ENCODE measurements at places on chromosomes 11 and 22.

- DNase-seq = no peak
Measured at GRCh38 chr22:39722501-39722900, 151.9 kb downstream of the CACNA1I start.

GRCh38 chr11:269146-269890, 8.9 kb upstream of the NLRP6 start:
- no peak for DNase-seq

DNA sequence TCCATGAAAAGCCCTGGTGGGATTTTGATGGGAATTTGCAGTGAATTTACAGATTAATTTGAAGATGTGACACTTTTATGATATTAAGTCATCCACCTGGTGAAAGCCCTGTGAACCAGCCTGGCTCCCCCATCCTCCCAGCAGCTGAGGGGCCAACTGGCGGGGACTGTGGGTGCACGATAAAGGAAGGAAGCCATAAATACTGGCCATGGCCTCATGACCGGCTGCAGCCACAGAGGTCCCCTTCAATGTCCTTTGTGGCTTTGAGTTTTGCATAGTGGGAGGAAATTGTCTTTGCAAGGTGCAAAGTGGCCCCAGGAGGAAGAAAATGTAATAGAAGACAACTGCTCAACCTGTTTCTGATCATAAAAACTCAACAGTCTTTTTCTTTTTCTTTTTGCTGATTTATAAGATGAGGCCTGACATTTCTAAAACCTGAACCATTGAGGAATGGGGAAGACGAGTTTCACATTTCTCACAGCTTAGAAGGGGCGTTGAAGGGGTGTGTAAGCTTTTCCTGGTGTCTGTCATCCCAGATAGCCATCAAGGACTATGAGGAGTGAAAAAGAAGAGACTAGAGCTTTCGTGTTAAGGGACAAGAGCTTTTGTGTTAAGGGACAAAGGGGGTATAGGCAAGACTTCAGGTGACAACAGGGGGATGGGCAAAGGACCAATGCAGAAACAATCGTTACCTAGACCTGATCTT, 6.3 kb upstream of the NDUFV1 start:
- no peak for DNase-seq

DNA sequence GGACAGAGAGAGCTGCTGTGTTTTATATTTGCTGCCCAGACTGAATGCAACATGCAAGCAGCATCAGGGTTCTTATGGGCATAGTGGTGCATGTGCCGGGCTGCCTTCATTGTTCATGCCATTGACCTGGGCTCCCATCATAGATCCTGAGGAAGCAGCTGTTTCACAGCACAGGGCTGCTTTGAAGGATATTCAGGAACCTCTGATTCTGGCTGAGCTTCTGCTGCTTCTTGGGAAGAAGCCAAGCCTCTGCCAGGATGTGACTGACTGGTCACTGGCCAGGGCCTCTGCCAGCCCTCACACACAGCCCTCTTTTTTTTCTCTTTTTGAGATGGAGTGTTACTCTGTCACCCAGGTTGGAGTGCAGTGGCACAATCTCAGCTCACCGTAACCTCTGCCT, 43.3 kb downstream of the CYB5R2 start:
- no peak for DNase-seq

- no peak for DNase-seq
Measured at GRCh38 chr11:110147962-110148709, 54.9 kb downstream of the ZC3H12C start.

DNA sequence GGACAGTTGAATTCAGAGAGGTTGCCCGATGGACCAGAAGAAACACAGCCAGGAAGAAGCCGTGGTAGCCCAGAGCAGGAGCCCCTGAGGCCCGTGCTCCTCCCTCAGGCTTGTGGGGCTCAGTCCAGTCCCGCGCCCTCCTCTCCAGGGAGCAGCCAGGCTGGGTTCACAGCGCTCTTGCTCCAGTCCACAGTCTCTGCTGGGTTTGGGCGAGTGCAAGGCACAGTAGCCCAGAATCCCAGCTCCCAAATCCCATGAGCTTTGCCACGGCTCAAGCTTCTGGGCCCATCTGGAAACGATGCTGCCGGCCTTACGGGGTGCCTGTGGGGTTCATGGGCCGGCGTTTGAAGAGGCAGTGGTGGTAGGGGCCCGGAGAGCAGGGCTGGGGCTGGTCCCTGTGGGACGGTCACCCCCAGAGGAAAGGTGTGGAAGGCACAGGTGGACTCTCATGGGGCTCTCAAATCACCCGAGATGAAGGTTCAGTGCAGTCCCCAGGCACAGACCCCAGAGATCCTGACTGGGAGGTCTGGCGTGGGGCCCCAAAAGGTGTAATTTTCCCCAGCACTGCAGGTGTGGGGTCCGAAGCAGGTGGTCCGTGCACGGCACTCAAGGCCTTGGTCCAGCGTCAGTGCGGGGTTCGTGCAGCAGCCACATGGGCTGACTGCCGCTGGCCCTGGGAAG, 30.6 kb upstream of the ATXN10 start:
- DNase-seq = no peak

GRCh38 chr11:116072133-116072532, 567.9 kb upstream of the CADM1 start:
- DNase-seq = no peak

DNA sequence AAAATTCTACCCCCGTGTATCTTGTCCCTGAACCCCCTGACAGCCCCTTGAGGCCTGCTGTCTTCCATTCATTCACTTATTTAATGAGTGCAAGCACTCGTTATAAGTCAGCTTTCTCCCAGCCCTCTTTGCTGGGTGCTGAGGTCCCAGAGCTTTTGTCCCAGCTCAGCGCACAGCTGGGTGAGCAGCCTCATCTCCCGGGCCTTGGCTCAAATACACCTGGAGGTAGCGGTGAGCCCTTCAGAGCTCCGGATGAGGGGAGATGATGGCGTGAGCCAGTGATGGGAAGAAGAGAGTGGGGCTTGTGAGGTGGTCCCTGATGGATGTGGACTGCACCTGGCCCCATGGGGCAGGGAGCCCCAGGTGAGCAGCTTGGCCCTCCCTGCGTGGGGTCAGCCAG, 18.1 kb upstream of the ARHGAP8 start:
- no peak for DNase-seq

DNA sequence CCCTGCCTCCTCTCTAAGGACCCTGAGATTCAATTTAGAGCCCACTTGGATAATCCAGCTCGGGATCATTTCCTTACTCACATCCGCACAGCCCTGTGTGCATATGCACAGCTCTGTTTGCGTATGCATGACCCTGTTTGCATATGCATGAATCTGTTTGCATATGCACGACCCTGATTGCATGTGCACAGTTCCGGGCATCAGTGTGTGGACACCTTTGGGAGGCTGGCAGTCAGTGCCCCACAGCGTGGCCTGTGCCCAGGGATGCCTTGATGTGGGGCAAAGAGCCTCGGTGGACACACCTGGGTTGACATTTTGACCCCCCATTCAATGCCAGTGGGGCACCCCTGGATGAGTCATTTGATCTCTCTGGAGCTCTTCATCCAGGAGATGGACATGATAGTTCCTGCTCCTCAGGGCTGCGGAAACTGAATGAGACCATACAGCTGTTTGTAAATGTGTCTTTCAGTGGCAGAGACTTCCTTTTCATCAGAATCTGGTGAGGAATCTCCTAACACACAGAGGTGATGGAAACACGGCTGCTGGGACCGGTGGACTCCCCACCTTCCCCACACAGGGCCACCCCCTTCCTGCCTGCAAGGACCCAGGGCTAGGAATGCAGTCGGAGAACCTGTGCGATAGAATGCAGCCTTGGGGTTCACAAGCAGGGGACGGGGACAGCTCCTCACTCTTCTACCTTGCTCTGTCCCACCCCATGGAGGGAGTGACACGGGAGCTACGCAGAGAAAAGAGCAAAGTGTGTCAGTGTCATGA, 41.2 kb downstream of the MYEOV start:
- DNase-seq = no peak

DNA sequence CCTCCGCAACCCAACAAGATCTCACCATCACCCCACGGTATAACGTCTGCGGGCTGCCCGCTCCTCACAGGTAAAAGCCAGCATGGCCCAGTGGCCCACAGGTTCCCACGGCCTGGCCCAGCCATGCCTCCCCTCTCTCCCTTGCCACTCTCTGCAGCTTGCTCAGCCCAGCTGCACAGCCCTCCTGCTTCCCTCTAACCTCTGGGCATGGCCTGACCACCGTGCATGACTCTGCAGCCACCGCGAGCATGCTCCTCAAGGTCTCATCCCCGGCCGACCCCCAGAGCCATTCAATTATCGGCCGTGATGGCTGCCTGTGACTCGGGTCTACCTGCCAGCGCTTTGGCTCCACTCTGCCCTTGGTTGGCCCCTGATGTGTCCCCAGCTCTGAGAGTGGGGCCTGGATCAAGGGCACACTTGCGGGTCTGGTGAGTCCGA, 185.5 kb downstream of the CTTN start:
- no peak for DNase-seq

DNA sequence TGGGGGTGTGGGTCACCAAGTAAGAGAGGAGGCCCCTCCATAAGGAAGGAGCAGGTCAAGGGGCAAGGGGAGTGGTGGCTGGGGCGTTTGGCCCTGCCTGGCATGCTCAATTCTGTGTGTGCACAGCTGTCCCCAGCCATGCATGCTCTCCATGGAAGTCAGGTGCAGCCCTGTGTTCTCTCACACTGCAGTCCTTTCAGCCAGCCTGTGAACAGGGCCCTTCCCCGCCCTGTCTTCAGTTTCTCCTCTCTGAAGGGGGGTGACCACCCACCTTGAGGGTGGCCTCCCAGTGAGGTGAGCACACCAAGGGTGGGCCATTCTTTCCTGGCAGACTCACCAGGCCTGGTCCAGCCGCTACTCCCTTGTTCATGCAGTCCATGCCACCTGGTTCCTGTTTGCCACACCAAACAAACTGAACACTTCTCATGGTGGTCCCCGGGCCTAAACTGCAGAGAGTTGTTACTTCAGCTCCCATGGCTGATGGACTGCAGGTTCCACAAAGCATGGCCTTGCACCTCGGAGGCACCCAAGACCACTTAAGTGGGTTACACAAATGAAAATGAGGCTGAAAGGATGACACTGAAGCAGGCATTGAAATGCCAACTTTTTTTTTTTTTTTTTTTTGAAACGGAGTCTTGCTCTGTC, 1.7 kb upstream of the CHCHD10 start:
- no peak for DNase-seq

- DNase-seq = no peak
Measured at GRCh38 chr11:108069947-108070346, 51.4 kb upstream of the ACAT1 start.

- DNase-seq = no peak
Measured at GRCh38 chr22:44459551-44459950, 38.5 kb downstream of the RTL6 start.

GRCh38 chr22:31343235-31344191, 2.6 kb downstream of the PATZ1 start:
- DNase-seq = no peak
